ENCODE measurements at places on chromosomes 13 and 19.

GRCh38 chr19:18999016-18999758 is 34.1 kb downstream of the SUGP2 start:
- no peak for DNase-seq

- no peak for DNase-seq
Measured at GRCh38 chr13:75901501-75901900, 265.4 kb downstream of the LMO7 start.

DNA sequence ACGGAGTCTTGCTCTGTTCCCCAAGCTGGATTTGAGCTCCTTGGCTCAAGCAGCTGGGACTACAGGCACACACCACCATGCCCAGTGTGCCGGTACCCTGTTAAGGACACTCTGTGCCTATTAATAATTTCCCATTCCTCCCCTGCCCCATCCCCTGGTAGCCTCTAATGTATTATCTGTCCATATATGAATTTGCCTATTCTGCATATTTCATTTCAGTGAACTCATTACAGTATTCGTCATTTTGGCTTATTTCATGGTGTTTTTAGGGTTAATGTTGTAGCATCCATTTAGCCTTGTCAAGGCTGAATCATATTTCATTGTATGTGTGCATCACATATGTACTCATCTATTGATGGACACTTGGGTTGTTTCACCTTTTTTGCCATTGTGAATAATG is 33.6 kb downstream of the SKA3 start:
- DNase-seq, result no peak

- no peak for DNase-seq
Measured at GRCh38 chr13:70893832-70894231, 785.6 kb upstream of the KLHL1 start.

DNA sequence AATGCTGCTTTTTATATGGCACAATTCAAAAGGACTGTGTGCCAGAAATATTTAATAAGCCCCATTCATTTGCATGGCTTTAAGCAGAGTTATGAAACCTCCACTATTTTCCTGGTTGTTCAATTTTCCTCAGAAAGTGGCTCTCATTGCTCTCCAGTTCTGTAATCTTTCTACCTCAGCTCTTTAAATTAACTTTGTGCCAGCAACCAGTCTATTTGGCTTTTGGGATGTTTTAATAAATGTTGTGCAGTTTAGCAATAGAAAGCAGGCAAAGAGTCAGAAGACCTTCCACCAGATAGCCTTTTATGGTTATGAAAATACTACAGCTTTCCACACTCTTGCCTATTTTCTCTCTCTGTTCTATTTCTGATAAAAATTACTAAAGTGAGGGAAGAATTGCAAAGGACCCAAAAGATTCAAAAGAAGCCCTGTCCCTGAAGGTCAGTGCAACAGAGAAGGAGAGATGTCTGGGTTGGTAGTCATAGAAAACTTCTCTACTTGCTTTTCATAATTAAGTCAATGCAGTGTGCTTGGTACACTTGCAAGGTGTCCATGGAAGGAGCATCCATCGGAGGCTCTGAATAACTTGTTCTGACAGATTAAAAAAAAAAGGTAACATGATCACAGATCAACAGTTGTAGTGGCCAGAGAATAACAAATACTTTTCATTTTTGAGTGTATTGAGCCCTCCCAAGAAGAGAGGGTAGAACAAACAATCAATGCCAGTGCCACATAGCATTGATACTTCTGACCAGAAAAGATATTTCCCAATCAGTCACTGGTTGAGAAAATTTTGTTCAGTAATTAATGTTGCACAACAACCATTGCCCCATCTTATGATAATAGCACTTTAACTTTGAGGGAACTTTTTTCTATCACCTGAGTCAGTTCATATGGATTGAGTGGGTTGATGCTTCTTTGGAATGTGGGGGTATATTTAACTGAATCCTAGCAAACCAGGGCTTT is 48.4 kb upstream of the SPRY2 start:
- no peak for DNase-seq

DNA sequence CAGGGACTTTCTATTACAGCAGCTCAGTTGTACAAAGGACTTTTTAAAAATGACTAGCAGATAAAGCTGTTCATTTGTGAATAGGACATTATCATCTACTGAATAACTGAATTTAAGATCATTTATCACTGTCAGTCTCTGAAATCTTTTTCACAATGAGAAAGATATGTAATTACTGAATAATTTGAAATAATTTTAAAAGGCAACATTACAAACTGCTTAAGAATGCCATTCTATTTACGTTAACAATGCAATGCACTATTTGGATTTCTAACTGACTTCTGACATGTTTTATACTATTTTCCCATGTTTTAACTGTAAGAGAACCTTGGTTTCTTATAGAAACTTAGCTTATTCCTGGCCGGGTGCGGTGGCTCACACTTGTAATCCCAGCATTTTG is 2033.0 kb upstream of the PCDH20 start:
- DNase-seq, result no peak

DNA sequence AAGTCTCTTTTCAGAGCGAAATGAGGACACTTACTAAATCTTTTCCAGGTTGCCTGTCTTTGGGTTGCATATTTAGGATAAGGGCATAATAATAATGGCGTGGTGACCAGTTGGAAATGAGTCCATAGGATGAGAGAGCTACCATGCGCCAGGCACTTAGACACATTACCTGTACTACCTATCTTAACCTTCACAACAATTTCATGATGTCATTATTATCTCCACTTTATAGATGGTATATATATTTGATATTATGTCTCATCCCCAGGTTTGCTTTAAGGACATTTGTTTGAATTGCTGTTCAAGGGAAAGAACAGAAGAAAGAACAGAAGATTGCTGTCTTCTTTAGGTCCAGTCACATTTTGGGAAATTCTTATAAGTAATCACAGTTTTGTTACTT is 182.0 kb upstream of the STARD13 start:
- DNase-seq, result no peak

DNA sequence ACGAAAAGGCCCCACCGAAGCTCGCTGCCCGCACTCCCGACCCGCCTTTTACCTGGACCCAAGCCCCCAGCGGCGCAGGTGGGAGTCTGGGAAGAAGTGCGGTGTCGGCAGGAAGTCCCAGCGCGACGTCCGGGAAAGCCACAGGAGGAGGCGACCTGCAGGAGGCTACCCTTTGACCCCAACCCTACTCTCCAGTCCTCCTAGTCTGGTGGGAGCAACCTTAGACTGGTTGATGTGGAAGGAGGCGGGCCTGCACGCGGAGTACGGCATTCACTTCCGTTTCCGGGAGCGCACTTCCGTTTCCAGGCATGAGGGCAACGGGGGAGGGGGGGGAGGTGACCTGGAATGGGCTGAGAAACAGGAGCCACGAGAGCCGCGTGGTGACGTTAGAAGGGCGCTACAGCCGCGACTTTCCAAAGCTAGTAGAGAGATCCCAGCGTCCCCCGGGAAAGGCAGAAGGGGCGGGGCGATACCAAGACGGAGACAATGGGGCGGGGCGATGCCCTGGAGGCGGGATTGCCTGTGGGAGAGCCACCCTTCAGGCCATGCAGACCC is 28.5 kb downstream of the ZNF266 start:
- no peak for DNase-seq

- DNase-seq, result no peak
Measured at GRCh38 chr19:47270408-47270807, 4.3 kb upstream of the INAFM1 start.

- DNase-seq, result no peak
Measured at GRCh38 chr19:30023330-30023729, 81.3 kb downstream of the URI1 start.

DNA sequence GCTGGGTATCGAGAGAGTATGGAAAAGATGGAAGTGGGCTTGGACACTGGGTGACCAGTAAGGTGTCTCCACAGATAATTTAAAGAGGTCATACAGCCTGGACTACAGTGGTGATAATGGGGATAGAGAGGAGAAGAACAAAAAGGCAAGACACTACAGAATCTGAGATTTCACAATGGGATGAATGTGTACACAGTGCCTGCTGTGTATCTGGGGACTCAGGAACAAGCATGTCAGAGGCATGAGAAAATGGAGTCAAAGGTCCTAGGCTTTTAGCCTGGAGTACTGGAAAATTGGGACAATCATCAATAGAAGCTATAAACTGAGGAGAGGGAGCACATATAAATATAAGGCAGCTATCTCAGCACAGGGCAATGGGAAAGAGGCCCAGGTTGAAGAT is 69.4 kb downstream of the TSC22D1 start:
- no peak for DNase-seq

DNA sequence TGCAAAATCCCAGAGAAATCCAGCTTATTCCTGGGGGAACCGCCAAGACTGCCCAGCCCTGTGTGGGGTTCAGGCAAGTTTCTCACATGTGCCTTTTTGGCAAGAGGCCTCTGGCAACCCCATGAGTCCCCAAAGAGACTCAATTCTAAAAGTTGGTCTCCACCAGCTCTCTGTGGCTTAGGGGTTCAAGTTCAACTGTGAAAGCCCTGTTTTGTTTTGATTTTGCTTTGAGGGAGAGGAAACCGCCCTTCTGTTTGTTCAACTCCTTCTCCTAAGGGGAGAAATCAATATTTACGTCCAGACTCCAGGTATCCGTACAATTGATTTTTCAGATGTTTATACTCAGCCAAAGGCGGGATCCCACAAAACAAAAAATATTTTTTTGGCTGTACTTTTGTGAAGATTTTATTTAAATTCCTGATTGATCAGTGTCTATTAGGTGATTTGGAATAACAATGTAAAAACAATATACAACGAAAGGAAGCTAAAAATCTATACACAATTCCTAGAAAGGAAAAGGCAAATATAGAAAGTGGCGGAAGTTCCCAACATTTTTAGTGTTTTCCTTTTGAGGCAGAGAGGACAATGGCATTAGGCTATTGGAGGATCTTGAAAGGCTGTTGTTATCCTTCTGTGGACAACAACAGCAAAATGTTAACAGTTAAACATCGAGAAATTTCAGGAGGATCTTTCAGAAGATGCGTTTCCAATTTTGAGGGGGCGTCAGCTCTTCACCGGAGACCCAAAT is 583 bp upstream of the LDLR start:
- peak; percentile 71 for DNase-seq

- no peak for DNase-seq
Measured at GRCh38 chr19:42334697-42335373, 9.4 kb downstream of the MEGF8 start.

- no peak for DNase-seq
Measured at GRCh38 chr13:92355213-92355612, 871.4 kb upstream of the GPC6 start.

DNA sequence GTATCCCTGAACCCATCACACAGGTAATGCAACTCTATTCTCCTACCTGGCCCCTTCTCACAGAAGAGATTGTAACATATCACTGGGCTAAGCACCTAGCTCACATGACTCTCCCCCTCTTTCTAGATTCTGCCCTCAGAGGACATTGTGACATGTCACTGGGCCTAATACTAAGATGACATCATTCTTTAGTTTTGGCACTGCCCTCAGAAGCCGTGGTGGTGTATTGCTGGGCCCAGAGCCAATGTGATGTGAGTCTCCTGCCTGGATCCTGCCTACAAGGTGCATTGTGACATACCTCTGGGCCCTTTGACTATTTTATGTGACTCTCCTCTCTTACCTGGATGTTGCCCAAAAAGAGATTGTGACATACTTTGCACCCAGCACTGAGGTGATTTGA is 21.4 kb upstream of the ZNF730 start:
- DNase-seq, result no peak

DNA sequence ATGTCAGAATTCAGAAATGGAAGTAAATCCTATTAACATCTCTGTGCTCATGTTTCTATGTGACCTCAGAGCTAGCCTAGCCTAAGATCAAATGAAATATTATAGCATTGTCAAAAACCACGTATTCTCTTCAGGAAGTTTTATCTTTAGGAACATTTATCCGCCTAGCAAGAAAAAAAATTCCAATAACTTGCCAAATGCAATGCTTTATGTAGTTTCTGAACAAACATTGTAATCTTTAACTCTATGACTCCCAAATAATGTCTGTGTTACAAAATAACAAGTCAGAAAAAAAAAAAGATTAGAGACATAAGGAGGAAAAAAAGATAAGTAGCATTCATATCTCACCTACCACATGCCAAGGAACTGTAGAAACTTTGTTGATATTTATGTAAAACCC is 18.4 kb upstream of the IPO5 start:
- DNase-seq, result no peak

DNA sequence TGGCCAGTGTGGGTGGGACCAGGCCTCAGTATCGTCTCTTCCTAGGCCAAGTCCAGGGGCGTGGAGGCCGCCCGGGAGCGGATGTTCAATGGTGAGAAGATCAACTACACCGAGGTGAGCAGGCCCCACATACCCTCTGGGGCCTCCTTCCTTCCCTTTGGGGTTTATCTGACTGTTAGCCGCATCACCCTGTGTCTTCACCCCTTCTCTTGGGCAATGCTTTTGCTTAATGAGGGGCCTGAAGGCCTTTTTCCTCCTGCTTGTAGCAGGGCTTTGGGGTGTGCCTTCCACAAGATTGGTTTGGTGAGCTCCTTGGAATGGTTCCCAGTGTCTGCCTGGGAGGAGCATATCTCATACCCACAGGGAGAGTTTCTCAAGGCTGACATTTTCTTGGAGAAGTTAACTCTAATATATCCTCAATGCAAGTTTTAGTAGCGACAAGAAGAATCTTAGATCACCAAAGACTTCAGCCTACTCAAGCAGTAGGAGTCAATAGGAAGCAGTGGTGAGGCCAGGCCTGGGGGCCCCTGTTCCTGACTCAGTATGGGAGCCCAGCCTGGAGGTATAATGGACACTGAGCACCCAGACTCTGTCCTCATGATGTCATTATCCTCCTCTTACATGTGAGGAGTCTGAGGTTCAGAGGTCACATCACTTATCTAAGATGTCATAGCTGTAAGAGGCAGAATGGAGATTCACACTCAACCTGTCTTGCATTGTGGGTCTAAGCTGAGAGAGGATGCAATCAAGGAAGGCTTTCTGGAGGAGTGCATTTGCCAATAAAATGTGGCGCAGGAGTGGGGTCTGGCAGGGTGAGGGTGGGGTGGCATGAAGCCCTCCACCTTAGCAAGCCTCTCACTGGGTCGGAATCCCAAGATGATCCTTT is 2.0 kb downstream of the GPI start:
- DNase-seq, result no peak

- DNase-seq, result no peak
Measured at GRCh38 chr13:31887286-31887685, 144.3 kb upstream of the FRY start.

- peak; percentile 83 for DNase-seq
Measured at GRCh38 chr13:43879755-43880181, at the start of gene LACC1. LACC1 (plus strand) TSS chr13:43879904; CDS start chr13:43880986, 1,082 bp downstream.

DNA sequence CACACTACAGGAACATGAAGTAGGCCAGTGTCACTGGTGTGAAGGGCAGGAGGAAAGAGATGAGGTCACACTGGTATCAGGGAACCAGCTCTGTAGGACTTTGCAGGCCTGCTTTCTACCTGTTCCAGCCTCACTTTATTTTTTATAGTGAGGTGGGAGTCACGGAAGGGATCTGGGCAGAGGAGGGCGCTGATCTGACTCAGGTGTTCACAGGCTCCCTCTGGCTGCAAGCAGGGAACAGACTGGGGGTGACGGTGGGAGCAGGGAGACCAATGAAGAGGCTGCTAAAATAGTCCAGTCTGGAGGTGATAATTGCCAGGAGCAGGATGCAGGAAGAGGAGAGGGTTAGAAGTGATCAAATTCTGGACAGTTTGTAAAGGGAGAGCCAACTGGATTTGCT is 2.8 kb downstream of the THAP8 start:
- no peak for DNase-seq

Measured in suprapubic skin (tissue), 4 donors.